ENCODE measurements at places on chromosomes 11 and 22.

DNA sequence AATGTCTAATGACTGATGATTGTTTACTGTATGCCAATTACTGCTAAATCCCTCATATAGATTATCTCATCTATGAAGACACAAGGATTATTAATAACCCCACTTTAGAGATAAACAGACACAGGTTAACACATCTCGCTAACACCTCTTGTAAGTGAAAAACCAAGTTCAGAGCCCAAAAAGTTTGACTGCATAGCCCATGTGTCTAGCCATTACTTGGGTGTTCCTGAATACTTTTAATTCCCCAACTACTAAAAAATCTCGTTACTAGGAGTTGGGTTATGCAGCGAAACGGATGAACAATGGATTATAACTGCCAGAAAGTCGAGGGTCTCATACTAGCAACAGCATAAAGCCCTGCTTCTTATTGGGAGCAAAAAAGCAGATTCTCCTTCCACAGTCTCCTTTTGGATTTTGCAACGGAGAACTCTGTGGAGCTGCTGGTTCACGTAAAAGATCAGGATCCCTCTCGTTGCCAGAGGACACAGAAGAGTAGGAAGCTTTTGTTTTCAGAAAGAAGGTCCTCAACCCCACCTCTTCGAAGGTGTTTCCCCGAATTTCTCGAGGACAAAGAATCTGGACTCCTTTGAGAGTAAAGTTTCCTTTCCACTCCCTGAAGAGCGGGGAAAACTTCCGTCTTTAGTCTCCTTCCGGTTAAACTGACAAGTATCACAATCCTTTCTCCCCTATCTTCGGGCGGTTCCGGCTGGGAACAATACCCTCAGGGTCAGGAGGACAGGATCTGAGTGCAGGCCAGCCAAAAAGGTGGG lies 979 bp downstream of the ZBED5 start:
- DNase-seq, result peak; percentile 3

DNA sequence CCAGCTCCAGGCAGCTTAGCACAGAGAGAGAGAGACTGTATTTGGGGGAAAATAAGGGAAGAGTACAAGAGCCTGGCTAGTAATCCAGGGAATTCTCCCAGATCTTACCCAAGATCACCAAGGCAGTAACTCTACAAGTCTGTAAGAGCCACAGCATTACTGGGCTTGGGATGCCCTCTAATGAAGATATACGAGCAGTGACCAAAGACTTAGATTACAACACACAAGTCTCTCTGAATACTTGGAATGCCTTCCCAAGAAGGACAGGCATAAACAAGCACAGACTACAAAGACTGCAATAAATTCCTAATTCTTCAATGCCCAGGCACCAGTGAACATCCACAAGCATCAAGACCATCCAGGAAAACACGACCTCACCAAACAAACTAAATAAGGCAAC lies 17.7 kb downstream of the DNAJC24 start:
- DNase-seq, result no peak

- DNase-seq, result no peak
Observed at GRCh38 chr22:42791721-42792452, 65.2 kb downstream of the ARFGAP3 start.

DNA sequence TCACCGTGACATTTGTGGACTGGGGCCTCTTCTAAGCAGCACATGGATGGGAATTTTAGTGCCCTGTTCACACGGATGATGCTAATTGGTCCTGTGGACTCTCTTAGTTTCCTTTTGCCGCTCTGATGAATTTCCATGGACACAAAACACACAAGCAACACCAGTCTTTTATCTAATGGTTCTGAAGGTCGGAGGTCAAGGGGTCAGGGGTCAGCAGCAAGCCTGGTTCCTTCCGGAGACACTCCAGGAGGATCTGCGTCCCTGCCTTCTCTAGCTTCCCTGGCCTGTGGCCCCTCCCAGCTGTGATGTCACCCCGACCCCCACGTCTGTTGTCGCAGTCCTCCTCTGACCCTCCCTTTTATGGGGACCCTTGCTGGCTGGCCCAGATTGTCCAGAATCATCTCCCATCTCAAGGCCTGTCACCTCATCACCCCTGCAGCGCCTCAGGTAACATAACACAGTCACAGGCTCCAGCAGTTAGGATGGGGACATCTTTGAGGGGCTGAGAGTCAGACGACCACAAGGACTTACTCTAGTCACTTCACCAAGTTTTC lies 6.8 kb downstream of the NADSYN1 start:
- DNase-seq, result no peak

GRCh38 chr22:19121631-19122142 lies 525 bp downstream of the DGCR2 start:
- DNase-seq, result no peak

All from activated T-helper 1 cell treated with Interleukin-2 at 50 U/mL for 16 hours (primary cell).